Esophagus mucosa (tissue), 1 donor: ENCODE measurements at places on chromosomes 6 and 20. TPM values are rescaled to one million over a fixed set of nuclear protein-coding genes. Genes with fewer than 3 reads are reported as not detected.

PRKN gene
- 2.4 TPM for total RNA-seq

PLCB1 gene
- total RNA-seq = 2.7 TPM

CCDC170 gene
- 0.04 TPM for total RNA-seq

ESF1 gene
- 7.9 TPM for total RNA-seq

TRIM15 gene
- not detected for total RNA-seq

EFCAB8 gene
- 0.48 TPM for total RNA-seq

DCBLD1 gene
- total RNA-seq = 9.5 TPM

KCNK15 gene
- 1.0 TPM for total RNA-seq

MYLK2 gene
- total RNA-seq = 0.12 TPM

RAB32 gene
- total RNA-seq = 5.7 TPM

BCAS4 gene
- total RNA-seq = 0.96 TPM

PPIL6 gene
- total RNA-seq = 0.84 TPM

PTCHD4 gene
- total RNA-seq = 0.40 TPM

EEF1A2 gene
- total RNA-seq = 0.76 TPM

ASF1A gene
- total RNA-seq = 17.9 TPM

ZBTB12 gene
- 2.0 TPM for total RNA-seq

TRIM31 gene
- total RNA-seq = 0.20 TPM

ATF6B gene
- 76.0 TPM for total RNA-seq

SLC32A1 gene
- total RNA-seq = not detected

C20orf141 gene
- not detected for total RNA-seq

SAMD5 gene
- 6.5 TPM for total RNA-seq

POM121L2 gene
- total RNA-seq = not detected

C6orf58 gene
- not detected for total RNA-seq

B3GAT2 gene
- total RNA-seq = not detected

SLC35F1 gene
- not detected for total RNA-seq

LTB gene
- total RNA-seq = 1.1 TPM

SIRPD gene
- not detected for total RNA-seq

NTSR1 gene
- total RNA-seq = not detected

NKAPL gene
- total RNA-seq = 0.12 TPM

ZNF311 gene
- total RNA-seq = 1.1 TPM

DCDC2 gene
- not detected for total RNA-seq

RAET1L gene
- 30.4 TPM for total RNA-seq

SLC26A8 gene
- 0.04 TPM for total RNA-seq

ASIP gene
- total RNA-seq = not detected

SOX18 gene
- total RNA-seq = 5.4 TPM

GNAS-AS1 gene
- 0.64 TPM for total RNA-seq

BCAS1 gene
- total RNA-seq = 1.8 TPM

PI16 gene
- total RNA-seq = 0.20 TPM
